ENCODE measurements at places on chromosomes 3 and 15.

GRCh38 chr3:58521336-58521670, 15.7 kb downstream of the ACOX2 start:
- DNase-seq = no peak

DNA sequence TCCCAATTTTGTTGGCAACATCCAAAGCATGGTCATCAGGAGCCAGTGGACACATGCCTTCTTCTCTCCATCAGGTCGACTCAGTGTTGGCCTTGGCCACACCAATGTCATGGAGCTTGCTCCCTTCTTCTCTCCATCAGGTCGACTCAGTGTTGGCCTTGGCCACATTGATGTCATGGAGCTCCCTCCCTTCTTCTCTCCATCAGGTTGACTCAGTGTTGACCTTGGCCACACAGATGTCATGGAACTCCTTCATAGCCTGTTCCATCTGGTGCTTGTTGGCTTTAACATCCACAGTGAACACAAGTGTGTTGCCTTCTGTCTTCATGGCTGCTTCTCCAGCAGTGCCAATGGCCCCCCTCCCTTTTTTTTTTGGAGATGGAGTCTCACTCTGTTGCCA, 70.2 kb downstream of the TMEM44 start:
- no peak for DNase-seq

- DNase-seq = no peak
Measured at GRCh38 chr3:105904678-105905284, 36.0 kb upstream of the CBLB start.

DNA sequence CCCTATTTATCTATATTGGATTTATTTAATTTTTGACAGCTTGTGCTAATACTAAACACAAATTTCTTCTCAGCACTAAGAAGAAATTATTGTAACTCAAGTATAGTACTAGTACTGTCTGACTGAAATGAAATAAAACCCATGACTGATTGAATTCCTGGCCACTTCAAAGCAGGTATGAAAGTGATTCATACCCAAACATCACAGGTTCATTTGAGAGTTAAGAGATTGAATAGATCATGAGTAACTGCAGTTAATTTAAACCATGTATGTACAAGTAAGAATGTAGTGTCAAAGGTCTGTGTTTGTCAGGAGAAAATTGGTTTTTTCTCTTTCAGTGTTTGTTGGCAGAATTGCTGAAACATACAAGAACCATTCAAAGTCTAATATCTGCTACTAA, 332.0 kb upstream of the GRM7 start:
- no peak for DNase-seq

GRCh38 chr15:70602834-70603560, 160.4 kb downstream of the UACA start:
- no peak for DNase-seq

DNA sequence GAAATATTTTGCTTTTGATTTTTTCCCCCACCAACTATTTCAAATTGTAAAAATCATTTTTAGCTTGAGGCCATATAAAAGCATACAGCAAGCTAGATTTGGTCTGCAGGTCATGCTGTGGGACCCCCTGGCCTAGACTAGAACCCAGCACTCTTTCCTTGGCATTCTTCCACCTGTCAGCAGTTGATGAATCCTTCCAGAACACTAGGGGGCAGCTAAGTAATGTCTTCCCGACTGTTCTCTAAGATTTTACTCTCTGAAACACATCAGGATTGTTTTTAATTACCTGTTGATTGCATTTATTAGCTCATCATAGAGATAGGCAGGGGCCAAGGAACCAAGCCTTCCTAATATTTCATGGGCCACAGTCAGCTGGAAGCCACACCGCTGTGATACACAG, 174.5 kb downstream of the CACNA1D start:
- no peak for DNase-seq

Measured in lower lobe of right lung (tissue), 2 donors.